ENCODE measurements at places on chromosomes 3 and 15.

GRCh38 chr3:140585828-140586227 is 92.0 kb upstream of the TRIM42 start:
- DNase-seq: no peak

GRCh38 chr3:74001436-74001835 is 376.7 kb upstream of the PDZRN3 start:
- no peak for DNase-seq

DNA sequence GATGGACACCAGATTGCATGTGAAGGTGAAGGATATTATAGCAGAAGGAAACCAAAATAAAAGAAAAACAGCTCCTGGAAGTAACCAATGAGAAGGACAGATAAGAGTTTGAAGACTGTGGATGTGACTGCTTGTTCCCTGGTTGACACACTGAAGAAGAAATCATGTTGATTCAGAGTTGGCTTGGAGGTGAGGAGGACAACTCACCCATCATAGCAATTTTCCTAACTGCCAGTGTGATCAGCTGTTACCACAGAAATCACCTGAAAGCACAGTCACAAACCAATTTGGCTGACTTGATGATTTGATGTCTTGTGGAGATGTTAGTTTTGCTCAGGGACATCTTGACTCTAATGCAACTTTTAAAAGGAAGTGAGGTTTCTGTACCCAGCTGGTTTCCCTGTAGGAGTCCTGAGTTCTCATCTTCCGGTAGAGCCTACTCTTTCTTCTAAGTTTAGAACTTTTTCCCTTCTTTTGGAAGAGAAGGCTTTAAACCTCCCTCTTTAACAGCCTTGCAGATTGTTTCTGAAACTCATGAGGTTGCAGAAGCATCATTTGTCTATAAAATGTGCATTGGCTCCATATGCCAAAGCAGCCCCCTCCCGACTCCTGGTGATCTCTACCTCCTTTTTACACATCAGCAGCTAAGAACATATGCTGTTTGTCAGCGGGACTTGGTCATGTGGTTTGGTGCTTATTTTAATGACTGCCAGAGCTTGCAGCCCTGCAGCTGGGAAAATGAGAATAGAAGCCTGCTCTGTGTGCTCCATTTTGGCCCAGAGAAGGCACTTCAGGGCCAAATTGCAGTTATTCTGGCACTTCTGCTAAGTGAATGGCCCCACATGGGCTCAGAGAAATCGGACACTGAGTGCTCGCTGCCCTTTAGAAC is 10.3 kb downstream of the ATG7 start:
- peak; percentile 86 for DNase-seq

DNA sequence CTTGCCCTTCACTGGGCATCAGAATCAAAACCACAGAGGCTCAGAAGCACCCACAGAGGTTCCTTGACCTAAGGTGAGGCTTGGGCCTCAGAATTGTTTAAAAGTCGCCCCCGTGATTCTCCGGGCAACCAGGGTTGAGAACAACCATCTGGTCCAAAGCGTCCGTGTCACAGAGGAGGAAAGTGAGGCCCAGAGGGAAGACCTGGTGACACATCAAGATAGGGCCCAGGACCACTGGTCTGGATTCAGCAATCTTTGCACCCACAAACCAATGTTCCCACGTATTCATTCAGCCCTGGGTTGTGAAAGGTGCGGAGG is 272.6 kb downstream of the UACA start:
- DNase-seq: no peak

- DNase-seq: peak; percentile 74
These were observed 15.2 kb downstream of the PRICKLE2 start for GRCh38 chr3:64209866-64210621.

DNA sequence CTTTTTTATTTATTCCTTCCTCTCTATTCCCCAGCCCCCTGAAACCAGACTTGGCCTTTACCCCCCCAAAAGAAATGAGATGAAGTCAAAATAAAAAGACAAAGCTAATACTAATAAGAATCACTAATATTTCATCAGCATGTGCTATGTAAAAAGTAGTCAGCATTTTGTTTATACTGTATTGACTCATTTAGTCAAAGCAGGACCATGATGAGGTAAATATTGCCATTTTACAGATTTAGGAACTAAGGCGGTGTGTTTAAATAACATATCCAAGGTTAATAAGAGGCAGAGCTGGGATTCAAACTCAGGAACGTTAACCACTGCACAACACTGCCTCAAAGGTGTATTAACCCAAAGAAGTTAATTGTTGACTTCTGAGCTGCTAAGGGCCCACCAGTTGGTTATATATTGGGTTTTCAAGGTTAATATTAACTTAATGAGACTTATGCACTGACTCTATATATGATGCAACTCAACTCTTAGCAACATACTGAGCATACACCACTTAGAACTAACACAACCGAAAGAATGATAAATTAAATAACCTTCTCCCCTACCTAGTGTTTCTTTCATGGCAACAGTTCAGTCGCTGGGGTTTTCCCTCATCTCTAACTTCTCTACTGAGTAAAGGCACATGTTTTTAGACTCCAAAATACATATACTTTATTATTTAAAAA is 34.7 kb downstream of the FOXP1 start:
- DNase-seq: no peak

- no peak for DNase-seq
These were observed 261.8 kb upstream of the GOLGA6L4 start for GRCh38 chr15:83973816-83974215.

DNA sequence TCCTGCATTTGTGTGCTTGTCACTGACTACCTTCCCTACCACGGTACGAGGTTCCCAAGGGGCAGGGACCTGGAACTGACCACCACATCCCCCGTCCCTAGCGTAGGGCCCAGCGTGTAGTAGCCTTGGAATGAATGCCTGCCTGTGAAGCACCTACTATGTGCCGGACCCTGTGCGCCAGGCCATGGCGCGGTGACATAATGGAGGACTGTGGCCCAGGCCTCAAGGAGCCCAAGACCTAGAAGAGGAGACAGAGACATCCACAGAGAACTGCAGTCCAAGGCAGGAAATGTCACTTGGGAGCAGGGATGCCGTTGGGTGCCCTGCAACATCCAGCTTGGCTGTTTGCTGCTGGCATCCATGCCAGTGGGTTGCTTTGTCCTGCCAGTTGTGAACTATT is 71.9 kb upstream of the SLC6A6 start:
- DNase-seq: no peak

DNA sequence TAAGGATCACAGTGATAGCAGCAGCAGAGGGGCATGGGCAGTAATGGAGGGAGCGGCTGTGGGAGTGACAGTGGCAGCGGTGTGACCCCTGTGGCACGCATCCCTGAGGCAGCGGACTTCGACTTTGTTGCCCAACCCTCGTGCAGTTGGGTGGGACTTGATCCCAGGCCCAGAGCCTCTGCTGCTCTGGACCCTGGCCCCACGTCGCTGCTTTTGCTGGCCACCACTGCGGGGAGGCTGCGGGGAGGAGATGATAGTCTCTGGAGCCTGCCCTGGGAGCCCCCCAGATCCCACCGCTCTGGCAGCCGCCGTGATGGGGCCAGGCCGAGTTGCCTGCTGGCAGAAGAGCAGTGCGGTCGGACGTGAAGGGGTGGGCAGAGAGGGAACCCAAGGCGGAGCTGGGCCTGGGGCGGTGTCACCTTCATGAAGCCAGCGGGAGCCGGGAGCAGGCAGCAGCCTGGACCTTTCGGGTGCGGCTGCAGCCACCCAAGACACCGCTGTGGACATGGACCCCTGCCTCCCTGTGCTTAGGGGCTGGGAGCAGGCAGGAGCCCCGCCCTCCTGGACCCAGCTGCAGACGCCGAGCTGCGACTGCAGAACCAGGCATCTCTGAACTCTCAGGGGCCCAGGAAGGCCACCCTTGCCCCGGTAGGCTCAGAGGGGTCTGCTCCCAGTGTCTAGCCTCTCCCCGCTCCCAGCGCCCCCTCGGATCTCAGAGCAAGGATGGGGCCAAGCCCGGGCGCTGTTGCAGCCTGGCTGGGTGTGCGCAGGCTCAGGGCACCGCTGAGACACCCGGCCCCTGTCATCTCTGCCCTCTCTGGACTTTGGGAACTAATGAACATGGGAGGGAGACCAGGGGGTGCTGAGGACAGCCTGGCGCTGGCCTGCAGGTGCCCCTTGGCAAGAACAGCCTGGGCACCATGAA is 38.3 kb downstream of the COMMD2 start:
- DNase-seq: no peak

DNA sequence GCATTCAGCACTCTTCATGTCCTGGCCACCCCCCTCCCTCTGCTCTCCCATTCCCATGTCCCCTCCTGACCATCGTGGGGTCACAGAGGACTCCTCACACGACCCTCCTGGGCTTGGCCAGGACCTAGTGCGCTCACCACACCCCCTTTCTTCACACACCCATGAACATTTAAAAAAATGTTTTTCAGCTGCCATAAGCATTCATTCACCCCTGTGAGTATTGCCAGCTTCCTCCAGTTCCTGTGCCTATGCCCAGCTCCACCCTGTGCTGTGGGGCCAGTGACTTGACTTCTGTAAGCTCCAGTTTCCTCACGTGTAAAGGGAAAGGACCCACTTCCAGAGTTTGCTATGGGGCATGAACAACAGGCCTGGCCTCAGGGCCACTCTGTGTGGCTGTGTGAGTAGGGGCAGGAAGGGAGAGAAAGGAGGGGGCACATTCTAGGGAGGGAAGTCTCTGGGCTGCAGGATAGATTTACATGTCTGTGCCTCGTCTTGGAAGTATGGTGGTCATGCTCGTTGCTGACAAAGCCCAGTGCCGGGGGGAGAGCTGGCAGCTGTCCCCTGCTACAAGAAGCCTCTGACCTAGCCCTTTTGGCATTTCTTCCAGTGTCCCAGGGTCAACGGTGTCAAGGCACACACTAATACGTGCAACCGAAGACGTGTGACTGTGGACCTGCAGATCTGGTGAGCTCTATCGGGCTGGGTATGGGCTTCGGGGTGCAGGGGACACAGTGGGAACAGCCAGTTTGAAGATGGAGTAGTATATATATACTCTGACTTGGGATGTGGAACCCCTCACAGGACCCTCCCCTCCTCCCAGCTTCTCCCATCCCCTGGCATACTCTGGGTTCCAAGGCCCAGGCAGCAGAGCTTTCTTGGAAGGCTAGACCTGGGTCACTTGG is 22.8 kb downstream of the ESYT3 start:
- no peak for DNase-seq

- no peak for DNase-seq
These were observed 40.1 kb downstream of the TTC23 start for GRCh38 chr15:99209326-99209725.

DNA sequence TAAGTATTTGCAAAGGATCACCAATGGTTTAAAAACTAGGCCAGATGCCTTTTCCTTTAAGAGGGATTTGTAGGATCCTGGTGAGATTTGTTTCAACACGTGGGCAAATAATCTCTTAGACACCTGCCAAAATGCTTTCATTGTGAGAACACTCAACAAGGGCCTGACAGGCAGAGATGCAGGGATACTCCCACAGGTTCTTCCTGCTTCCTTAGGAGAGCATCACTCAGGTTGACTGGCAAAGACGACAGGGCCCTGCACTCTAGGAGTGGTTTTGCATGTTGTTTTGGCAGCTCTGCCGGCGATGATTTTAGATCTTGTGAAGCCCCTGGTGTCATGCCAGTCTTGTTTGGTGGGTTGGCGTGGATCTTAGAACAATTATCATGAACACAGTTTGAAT is 184.5 kb downstream of the NR1D2 start:
- no peak for DNase-seq

GRCh38 chr3:69205385-69205784 is 83.0 kb upstream of the LMOD3 start:
- DNase-seq: no peak

DNA sequence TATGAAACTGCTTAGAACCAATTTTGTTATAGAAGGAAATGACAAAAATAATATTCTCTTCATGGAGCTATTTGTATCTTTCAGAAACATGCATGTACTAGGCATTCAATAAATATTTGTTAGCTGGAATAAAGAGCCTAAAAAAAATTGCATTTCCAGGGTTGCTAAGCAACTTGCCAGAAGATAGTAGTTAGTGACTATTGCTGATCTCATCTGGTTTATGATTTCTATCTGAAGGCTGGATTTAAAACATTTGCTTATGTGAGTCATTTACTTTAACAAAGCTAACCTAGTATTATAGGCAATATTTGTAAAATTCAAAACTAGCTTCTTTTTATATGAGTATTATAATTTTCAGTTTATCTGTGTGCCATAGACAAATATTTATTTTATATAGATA is 78.3 kb downstream of the NAALADL2 start:
- no peak for DNase-seq

DNA sequence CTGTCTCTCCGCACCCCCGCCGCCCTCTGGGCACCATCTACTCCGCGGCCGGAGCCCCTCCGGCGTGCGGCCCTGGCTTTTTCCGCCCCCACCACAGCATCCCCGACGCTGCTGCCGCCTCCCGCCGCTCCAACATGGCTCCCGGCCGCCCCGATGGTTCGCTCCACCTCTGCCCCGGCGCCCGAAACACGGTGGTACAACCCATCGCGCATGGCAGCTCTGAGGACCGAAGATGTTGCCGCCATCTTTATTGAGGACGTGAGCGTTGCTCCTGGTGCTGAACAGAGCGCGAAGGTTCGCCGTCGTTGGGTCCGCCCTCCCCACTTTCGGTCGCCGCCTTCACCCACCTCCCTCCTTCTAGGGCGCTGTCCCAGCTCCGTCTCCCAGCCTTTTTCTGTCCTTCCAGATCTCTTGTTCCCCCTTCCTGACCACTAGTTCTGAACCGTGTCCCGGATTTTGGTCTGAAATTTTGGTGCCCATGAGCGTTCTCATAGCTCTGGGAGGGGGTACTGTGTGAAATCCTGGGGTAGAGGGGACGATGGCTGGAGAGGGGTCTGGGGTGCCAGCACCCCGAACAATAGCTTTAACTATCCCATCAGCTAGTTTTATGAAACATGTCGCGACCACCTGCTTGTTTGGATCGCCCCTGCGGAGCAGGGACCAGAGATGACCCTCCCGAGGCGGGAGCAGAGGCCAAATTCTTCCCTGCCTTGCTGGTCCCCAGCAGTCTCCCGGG is at the start of gene CELSR3:
TSS of gene CELSR3 (minus strand) at position 134 of the 736 bp plus-strand sequence. CDS start 252 bp downstream, outside the sequence.
- DNase-seq: peak; percentile 95

GRCh38 chr3:153967260-153967659 is 153.9 kb upstream of the ARHGEF26 start:
- no peak for DNase-seq

DNA sequence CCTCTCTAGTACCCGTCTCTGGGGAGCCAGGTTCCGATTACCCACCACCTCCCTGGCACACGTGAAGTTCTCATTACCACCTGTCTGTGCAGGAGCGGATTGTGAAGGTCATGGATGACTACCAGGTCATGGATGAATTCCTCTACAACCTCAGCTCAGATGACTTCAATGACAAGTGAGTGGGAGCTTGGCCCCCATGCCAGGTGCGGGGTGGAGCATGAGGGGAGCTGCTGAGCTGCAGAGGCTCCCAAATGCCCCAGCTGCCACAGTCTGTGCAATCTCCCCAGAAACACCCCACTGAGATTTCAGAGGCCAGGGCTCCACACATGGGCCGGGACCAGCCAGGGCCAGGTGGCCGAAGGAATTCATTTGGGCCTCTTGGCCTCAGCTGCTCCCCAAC is 34.3 kb downstream of the DNAH1 start:
- DNase-seq: no peak

GRCh38 chr3:58429657-58430056 is 4.0 kb downstream of the PDHB start:
- DNase-seq: no peak

- DNase-seq: no peak
These were observed 10.2 kb downstream of the MUC4 start for GRCh38 chr3:195801251-195802183.

Data from stomach (tissue), 19 donors.